ENCODE measurements at places on chromosomes 3 and 15.

- peak; percentile 63 for DNase-seq
These were observed 16.0 kb upstream of the CPEB1 start for GRCh38 chr15:82663186-82663600.

DNA sequence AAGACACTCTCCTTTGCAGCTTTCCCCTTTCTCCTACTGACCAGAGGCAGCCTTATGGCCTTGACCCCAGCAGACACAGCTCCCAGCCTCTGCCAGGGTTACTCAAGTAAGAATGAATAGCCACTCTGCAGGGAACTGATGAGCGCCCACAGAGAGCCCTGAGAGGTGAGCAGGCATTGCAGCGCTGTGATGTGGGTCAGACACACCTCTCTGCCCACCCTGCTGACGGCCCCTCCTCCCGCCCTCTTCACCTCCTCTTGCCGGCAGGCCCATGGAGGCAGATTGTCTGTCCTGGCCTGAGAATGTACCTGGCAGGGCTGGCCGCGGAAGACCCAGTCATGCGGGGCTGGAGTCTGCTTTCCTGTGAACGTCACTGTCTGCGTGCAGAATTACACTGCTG is 512.6 kb upstream of the PPP2R3A start:
- no peak for DNase-seq

GRCh38 chr3:35677797-35678196 is 38.5 kb downstream of the ARPP21 start:
- DNase-seq, result no peak

DNA sequence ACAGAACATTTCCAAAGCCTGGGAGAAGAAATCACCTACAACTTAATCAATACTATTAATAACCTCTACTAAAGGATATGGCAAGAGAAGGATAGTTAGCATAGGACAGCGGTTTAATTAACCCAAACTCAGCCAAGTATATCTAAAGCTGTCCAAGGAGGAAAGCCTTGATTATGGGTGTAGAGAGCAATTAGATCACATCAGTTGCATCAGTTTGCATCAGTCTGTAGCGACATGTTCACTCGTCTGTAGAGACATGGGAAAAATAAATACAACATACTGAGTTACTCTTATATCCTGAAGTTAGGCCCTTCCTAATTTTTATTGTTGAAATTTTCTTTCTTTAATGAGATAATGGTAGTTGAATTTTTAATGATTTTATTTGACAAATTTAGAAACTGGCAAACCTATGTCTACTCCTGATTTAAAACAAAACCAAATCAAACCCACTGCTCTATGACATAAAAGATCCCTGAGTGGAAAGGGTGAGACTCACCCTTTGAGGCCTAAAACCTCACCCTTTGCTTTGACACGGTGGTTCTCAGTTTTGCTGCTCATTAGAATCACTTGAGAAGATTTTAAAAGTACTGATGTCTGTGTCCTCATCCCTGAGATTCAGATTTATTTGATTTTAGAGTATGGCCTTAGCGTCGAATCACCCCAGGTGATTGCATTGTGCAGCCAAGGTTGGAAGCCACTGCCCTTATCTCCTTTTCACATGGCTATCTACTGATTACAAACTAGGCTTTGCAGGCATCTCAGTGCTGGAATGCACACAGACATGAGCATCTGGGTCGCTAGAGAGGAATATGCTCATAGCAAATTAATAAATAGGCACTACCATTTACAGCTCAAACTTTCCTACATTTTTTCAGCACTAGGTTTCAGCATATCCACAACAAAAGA is 2.8 kb upstream of the CLRN1 start:
- DNase-seq, result no peak

DNA sequence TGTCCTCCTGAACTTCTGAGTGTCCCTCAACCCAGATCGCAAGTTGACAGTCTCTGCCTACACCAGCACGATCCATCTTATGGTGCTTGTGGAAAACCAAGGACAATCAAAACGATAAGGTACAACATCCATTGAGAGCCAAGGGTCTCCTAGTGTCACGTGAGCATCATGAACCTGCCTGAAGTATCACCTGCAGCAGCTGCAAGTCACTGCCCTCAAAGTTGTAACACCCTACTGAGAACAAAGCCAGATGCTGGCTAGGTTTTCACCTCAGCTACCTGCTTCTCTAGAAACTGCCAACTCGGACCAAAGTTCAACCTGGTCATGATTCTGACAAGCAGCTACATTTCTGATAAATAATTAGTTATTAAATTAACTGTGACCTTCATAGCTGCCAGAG is 17.5 kb downstream of the C2CD4B start:
- DNase-seq, result no peak

DNA sequence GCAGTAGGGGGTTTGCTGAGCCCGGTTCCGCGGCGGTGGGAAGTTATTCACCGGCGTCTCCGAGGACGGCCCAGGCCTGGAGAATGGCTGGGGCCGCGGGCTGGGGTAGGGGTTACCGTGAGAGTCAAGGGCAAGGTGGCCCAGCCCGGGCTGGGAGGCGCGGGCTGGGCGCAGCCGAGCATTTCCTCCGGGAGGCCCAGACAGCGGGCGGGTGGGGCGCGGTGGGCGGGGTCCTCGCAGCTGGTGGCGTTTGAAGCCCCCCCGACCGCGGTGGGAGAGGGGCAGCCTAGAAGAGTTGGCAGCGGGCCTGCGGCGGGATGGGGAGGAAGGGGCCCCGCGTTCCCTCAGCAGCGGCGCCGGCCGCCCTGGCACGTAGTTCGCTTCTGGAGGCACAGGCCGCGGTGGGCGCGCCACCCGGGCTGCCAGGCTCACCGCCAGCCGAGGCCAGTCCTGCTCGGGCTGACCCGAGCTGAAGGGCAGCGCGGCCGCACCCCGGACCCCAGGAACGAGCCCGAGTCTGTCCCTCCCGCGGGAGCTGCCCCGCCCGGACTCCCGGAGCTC is 960 bp upstream of the KLF13 start:
- DNase-seq, result no peak

- peak; percentile 18 for DNase-seq
These were observed 54.2 kb upstream of the ARHGEF3 start for GRCh38 chr3:56855856-56856512.

DNA sequence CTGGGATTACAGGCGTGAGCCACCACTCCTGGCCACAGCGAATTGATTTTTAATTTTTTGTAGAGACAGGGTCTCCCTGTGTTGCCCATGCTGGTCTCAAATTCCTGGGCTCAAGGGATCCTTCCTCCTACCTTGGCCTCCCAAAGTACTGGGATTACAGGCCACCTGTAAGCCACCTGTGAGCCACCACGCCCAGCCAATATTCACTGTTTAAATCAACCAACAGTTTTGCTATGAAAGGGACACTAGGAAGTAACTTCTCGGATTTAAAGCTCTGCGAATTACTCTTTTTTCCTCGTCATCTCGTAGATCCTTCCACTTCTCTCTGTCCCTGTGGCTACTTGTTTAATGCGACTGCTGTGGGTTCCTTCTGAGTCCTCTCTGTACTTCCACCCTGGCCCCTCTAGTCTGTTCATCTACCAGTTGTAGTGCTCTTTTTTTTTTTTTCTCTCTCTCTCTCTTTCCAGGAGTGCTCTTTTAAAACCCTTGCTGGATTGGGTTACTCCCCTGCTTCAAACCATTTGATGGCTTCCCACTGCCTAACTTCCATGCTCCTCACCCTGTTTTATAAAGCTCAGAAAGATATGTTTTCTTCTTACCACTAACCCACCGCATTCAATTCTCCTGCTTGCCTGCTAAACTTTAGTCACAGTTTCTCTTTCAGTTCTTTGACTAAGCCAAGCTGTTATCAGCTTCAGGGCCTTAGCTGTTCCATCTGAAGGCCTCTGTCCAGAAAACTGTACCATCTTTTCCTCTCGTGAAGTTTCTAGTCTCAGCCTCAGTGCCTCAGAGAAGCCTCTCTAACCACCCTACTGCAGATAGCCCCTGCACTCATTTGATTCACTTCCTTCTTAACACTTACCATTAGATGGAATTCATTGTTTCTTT is 12.4 kb downstream of the RTF1 start:
- no peak for DNase-seq

GRCh38 chr3:123584284-123584987 is 417 bp downstream of the HACD2 start:
- DNase-seq, result peak; percentile 52

DNA sequence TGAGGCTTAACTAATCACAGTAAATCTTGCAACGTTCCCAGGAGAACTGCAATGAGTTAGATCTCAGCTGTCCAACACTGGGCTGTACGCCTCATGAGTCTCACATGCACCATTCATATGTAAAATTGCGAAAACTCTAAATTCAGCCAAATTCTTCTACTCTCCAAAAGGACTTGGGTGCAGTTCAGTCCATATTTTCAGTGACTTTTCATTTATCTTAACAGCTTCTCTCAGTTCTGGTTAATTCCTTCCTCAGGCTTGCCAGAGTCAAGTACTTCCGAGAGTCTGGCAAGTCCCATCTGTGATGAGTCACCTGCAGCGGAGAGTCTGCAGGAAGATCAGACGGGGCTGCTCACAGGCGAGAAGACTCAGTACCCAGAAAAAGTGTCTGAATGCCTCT is 11.5 kb downstream of the CCDC80 start:
- peak; percentile 87 for DNase-seq

DNA sequence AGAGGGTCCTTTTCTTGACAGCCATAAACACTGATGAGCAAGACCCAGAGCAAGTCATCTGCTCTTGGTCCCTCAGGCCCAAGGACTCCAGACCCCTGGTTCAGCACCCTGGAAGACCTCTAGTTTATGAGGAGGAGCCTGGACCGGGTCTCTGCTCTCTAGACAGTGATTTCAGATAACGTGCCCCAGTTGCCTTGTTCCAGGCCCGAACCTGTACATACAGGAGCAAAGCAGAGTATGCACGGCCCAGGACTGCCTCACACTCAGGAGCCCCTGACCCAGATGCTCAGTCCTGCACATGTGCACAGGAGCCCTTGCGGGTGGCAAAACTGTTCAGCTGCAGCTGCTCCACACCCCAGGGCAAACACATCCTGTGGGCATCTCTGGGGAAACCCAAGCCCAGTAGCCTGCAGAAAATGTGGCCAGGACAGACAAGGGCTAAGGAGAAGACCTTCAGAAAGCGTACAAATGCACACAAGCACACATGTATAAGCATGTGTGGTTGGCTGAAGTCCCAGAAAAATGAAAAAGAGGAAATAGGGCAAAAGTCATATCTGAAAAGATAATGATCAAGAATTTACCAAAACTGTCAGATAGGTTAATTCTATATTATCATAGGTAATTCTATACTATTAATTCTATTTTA is 59.9 kb upstream of the CORO2B start:
- no peak for DNase-seq

DNA sequence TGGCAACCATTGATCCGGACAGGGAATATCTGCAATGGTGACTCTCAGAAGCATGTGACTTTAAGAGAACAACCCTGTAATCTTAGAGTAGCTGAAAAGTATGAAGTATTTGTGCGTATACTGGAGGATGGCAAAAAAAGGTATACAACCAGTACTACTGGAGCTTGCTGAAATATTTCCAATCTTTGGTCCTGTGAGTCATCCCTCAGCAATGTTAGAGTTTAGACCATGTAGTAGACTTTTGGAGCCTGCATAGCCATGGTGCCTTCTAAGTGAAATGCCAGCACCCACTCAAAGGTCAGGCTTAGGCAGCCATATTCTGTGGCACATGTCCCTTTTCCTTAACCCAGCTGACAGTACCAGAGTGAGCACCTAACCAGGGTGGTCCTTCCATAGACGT is 429.4 kb downstream of the NTRK3 start:
- DNase-seq, result peak; percentile 65

DNA sequence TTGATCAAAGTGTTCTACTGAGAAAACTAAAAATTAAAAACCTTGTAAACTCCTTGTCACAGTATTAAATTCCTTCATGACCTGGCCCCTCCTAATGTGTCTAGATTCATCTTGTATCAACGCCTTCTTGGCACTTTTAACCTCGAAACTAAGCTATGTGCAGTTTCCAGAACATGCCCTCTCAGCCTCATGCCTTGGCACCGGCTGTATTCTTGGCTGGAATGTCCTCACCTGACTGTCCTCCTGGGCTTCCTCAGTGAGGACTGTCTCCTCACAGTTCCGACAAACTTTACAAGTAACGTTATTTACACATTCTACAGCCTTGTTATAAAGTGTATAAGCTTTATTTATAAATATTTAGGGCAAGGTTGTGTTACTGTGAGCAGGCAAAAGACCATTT is 196.5 kb upstream of the SLC2A2 start:
- no peak for DNase-seq

DNA sequence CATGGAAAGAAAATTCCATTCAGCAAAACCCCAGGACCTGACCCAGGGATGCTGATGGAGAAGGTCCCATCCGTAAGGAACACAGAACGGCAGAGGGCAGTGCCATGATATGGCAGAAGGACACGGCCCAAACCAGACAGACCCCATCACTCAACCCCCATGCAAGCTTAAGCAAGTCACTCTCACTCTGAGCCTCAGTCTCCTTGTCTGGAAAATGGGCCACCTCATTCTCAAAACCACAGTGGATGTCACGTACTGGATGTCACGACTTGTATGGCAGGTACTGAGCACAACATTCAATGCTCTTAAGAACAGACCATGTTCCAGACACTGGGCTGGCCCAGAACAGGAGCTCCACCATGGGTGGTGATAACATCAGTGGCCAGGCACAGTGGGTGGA is 90.4 kb downstream of the NUP210 start:
- DNase-seq, result no peak

DNA sequence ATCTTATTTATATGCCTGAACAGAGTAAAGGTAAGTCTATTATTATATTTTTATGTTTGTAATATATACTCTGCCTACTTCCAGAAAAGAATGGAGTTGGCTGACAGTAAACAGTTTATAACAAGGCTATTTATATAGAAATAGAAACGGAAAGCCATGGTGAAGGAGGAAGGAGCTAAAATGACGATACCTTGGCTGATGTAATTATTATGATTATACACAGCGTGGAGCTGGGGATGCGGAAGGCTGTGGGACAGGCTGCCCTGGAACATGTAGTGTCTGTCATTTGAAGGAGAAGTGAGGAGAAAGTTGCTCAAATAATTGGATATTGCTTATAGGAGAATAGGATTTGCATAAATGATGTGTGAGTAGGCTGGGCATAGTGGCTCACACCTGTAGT is 37.8 kb downstream of the CEMIP start:
- no peak for DNase-seq

DNA sequence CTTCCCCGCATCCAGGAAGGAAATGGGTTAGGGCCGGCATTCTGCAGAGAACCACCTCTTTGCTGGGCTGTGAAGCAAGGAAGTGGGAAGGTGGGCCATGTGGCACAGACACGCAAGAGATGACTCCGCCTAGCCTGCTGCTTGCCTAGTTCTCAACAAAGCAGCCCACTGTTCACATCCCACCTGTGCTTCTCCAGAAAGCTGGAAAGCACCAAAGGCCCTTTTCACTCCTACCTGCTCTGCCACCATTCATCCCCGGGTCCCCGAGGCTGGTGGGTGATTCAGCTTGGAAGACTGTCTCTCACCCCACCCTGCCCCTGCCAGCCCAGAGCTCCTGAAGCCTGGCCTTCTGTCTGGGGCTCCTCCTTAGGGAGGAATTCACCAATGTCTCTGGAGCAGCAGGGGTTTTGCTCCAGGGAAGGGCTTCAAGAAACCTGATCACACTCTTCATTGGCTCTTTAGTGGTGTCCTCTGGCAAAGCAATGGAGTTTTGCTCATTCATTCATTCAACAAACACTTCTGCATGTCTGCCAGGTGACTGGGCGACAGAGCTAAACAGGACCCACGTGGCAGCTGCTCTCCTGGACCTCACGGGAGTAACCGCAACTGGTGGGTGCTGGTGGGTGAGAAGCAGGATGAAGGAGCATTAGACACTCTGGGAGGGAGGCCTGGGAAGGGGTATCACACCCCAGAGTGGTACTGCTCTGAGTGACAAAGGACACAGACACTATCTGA is 145.4 kb upstream of the TLE3 start:
- no peak for DNase-seq

GRCh38 chr3:69594286-69594685 is 145.0 kb upstream of the MITF start:
- DNase-seq, result no peak

Data from EH (cell line).